ENCODE measurements at places on chromosomes 2 and 18. TPM values are rescaled to one million over a fixed set of nuclear protein-coding genes. Genes with fewer than 3 reads are reported as not detected.

Gene NPAS2
- 7.8 TPM for polyA plus RNA-seq

Gene MAP3K20
- 25.6 TPM for polyA plus RNA-seq

Gene C2orf49
- polyA plus RNA-seq: 12.1 TPM

Gene REEP1
- 4.5 TPM for polyA plus RNA-seq

Gene CXCR1
- 0.20 TPM for polyA plus RNA-seq

Gene HOXD1
- 1.0 TPM for polyA plus RNA-seq

Gene HOXD9
- polyA plus RNA-seq: 0.08 TPM

Gene LCT
- 0.03 TPM for polyA plus RNA-seq

Gene SCN7A
- polyA plus RNA-seq: under 0.01 TPM

Gene FAM124B
- not detected for polyA plus RNA-seq

Gene ASTL
- polyA plus RNA-seq: not detected

Gene TAF4B
- polyA plus RNA-seq: 0.74 TPM

Gene CBLN2
- not detected for polyA plus RNA-seq

Gene KCNG2
- polyA plus RNA-seq: not detected

Gene ACMSD
- polyA plus RNA-seq: not detected

Gene SULT1C4
- polyA plus RNA-seq: not detected

Gene REG1B
- 4.9 TPM for polyA plus RNA-seq

Gene TP53I3
- 35.5 TPM for polyA plus RNA-seq

Gene RUFY4
- polyA plus RNA-seq: not detected
